ENCODE measurements at places on chromosomes 2 and 18.
A peak's percentile ranks its signal among the peaks of the same experiment; 100 is the strongest.

DNA sequence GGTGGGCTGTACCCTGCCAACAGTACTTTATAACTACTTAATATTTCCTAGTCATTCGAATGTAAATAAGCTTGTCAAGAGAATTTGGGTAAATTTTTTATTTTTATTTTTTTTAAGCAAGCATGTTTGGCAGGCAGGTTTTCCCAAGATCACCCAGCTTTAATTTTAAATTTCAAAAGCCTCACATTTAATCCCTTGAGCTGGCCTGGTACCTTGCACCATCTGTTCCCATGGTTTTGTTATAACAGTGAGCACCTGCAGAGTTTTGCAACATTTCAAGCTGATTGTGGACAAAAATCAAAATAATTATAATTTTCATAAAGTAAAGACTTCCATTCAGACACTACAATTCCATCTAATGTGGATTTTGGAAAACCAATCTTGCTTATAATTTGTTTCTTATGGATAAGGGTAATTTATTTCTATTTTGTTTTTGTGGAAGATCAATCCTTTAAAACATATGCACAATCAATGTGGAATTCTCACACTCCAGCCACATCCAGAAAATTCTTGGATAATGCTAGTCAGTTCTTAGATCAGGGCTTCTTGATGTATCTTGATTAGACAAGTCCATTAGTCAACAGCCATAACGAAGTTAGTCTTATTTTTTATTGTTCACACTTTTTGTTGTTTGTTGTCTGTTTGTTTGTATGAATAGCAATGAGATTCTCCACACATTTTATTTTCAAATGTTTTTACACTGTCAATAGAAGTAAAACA is 689.3 kb downstream of the NR4A2 start:
- no peak for DNase-seq

- DNase-seq, result no peak
Measured at GRCh38 chr2:133968446-133968845, 285.4 kb upstream of the MGAT5 start.

DNA sequence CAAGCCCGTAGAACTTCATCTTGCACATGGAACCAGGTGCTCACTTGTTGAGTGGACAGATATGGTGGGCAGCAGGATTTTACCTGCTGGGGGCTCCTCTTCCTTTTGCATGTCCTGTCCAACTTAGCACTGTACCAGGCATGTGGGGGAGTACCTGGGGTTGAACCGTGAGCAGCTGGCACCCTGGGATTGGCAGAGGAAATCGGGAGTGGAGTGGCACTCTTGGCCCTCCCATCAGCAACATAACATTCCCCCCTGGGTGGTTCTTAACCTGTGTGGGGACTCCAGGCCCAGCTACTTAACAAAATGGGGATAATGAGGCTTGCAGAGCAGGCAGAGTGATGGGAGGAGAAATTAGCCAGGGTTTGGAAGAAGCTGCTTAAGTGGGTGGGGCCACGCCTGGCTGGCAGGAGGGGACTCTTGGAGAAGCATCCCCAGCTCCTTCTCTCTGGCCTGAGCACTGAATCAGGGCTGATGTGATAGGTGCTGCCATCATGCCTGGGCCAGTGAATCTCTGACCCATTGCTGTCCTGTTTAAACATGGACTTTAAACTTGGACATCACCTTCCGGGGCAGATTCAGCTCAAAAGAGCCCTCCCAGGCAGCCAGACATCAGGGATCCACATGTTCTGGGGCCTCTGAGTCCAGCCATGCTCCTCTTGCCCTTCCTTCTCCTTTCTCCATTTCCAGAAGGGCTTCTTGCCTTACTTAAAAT is 15.5 kb downstream of the FOSL2 start:
- no peak for DNase-seq

DNA sequence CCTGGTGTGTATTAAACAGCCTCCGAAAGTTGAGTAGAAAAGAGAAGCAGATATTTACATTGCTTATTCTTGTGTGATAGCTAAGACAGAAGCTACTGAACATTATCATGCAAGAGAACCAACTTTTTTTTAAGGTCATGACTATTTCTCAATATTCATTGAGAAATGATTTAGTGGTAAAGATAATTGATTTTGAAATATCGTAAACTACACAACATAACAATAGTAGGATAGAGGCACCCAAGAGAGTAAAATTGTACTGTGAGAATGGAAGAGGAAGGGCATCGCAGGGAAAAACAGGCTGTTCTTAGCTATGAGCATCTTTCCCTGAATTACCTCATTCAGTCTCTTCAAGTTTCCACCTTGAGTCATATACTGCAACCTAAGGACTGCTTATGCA is 25.2 kb downstream of the HRH4 start:
- DNase-seq, result no peak

GRCh38 chr2:102278720-102279390 is 32.5 kb upstream of the IL1RL1 start:
- DNase-seq, result no peak

GRCh38 chr2:233676046-233676445 is 4.3 kb downstream of the UGT1A9 start:
- DNase-seq, result no peak

- DNase-seq, result no peak
Measured at GRCh38 chr2:171287611-171288010, 126.9 kb upstream of the TLK1 start.

DNA sequence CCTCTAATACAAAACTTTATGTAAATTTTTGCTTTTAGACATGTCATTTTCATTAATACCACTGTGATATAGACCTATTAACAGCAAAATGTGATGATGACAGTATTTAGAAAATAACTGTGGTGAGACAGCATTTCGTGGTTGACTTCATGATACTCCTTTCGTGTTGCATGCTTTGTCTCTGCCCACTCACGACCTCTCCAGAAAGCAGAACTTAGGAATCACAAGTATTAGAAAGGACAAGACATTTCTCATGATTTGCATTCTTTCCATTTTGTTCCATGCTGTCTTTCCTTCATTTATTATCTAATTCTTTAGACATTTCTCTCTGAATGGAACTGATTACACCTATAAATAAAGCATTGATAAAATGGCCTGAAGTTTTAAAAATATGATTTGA is 85.2 kb upstream of the POU3F3 start:
- no peak for DNase-seq

DNA sequence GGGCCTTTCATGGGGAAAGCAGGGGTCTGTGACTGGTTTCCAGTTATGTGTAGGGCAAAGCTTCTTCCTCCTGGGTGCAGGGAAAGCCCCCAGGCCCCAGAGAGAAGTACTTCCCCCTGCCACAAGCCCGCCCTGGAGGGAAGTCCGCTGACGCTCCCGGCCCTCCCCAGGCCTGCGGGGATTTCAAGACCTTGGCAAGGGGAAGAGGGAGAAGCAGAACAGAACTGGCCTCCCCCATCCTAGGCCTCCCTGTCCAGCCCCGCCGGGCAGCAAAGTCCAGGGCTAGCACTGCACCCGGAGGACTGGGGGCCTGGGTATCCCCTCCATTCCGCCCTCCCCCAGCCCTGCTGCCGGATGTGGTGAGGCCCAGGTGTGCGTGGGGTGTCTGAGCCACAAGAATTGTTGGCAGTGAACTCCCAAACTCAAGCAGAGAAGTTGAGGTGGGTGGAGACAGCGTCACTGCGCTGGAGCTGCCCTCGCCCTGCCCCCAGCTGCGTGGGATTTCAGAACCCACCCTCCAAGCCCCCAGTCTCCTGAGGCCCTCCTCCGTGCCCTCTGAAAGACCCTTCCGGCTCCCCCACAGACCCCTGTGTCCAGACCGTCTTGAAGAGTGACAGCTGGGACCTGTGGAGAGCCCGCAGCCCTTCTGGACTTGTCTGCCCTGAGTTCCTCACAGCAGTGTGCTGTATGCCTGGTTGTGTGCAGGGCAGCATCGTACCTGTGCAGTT is 1.1 kb upstream of the DUSP2 start:
- peak; percentile 67 for DNase-seq

- DNase-seq, result no peak
Measured at GRCh38 chr2:156553714-156554442, 117.7 kb downstream of the GPD2 start.

GRCh38 chr18:78892177-78892576 is 87.4 kb upstream of the SALL3 start:
- DNase-seq, result no peak

DNA sequence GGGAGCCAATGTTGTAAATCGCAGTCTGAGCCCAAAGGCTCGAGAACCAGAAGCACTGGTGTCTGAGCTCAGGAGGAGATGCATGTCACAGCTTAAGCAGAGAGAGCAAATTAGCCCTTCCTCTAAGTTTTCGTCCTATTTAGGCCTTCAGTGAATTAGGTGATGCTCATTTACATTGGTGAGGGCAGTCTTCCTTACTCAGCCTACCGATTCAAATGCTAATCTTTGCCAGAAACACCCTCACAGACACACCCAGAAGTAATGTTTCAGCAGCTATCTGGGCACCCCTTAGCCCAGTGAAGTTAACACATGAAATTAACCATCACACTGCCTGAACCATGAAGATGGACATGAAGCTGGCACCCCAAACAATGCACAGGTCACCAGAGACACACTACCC is 385.1 kb downstream of the STK39 start:
- no peak for DNase-seq

- DNase-seq, result no peak
Measured at GRCh38 chr2:144785253-144785652, 265.3 kb upstream of the ZEB2 start.

All from femur (tissue), 1 donor.